Activated CD8-positive, alpha-beta T cell treated with anti-CD3 and anti-CD28 coated beads for 36 hours (primary cell): ENCODE measurements at places on chromosomes 16 and 17.

- DNase-seq = no peak
Measured at GRCh38 chr17:61470530-61471136, 18.4 kb downstream of the TBX4 start.

DNA sequence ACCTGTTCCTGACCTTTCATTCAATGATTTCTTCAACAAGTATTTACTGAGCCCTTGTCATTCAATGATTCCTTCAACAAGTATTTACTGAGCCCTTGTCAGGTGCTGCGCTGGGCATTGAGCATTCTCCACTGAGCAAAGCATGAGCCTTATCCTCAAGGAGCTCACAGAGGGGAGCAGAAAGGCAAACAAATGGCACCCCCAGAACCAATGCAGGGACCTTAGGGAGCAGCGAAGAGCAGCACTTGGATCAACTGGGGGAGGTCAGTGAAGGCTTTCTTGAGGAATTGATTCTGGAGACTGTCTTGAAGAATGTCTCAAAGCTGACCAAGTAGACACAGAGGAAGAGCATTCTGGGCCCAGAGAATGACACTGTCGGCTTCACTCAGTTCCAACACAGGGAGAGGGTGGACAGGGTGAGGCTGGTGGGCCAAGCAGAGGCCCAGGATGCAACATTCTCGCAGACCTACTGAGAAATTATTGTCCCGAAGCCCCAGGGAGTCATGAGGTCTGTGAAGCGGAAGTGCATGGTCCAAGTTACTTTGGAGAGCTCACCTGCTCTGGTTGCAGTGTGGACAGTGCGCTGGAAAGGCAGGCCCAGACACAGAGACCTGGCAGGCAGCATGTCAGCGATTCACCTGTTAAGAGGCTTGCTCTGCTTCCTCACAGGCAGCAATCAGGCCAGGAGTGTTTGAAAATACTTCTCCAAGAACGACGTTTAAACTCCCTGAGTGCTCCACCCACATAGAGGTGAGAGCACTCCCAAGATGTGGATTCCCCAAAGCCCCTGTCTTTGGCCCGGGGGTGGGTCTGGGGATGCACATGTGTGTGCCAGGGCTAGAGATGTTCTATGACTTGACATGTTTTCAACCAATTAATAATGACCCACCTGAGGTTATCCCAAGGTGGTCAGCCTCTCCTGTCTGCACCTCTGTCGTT is 3.2 kb upstream of the MPO start:
- DNase-seq = no peak

DNA sequence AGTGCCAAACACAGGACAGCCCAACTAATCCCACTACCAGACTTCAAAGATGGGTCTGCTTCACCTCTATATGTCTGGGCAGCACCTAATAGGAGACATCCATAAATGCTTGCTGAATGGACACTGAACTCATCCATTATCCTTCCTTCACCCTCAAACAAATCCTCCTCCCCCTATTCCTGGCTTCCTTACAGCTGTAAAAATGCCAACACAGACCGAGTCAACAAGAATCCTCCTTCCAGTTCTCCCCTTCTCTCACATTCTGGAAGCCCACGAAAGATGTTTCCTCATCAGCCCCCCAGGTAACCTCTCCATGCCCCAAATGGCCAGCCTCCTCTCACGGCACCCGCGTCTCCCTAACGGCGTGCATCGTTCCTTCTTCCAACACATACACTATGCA is 12.3 kb downstream of the PELP1 start:
- no peak for DNase-seq

DNA sequence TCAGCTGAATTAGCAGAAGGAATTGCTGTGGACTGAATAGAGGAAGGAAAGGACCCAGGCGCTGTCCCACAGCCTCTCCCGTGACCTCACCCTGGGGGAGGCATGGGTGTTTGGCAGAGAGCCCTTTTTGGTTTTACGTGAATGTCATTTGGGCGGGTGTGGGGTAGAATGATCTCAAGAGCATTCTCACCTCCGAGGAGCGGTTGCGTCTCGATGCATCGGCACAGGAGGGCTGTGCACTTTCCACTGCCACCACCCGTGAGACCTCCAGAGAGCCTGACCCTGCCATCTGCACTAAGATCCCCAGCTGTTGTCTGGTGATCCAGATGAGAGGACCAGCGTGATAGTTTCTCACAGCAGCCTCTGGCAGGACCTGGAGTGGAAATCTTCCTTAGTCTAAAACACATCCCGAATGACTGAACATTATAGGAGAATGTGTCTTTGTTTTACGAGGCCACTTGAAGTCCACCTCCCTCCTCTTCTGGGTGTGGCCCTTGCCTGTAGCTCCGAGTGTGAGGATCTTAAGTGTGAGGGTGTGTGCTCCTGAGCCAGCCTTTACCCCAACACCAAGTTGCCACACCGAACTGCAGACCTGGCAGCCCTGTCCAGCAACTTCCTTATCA is 29.3 kb downstream of the FOXK2 start:
- peak; percentile 28 for DNase-seq

DNA sequence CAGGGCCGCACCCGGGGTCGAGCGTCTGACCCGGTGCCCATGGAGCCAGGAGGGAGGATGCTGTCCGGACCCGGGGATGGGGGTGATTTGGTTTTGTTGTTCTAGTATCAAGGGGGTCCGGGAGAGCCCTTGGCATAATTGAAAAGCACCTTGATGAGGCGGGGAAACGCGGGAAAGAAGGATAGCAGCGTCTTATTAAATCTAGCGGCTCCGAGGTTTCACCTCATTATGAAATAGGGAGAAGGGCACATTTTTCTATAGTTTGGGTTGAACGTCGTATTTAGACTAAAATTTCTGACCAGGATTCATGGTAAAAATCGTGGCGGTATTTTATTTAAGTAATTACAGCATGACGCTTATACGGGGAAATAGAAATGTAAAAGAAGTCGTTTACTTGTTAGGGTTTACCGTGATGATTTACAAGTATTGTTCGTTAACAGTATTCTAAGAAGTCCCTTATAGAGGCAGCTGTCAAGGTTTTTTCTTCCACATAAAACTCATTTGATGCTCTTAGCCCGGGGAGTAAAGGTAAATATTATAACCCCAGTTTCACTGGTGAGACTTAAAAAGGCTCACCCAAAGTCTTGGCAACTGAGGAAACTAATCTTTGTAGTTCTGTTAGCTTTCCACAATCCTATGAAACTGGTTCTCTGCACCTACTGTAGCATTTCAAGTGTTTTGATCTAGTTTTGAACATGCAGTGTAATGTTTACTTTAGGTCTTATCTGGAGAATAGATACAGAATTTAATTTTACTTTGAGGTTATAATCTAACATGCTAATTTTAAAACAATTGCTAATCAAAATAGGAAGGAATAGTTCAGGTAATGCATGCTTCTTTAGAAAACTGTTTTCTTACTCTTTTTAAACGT is 756 bp downstream of the LUC7L3 start:
- DNase-seq = no peak

GRCh38 chr17:76993651-76994050 is 125.4 kb downstream of the MGAT5B start:
- no peak for DNase-seq

- DNase-seq = no peak
Measured at GRCh38 chr17:2412561-2413021, 11.7 kb upstream of the MNT start.

- no peak for DNase-seq
Measured at GRCh38 chr17:80119271-80119791, 17.9 kb downstream of the GAA start.

GRCh38 chr17:37327341-37328090 is 48.3 kb upstream of the C17orf78 start:
- no peak for DNase-seq

- DNase-seq = no peak
Measured at GRCh38 chr17:9537177-9537776, 38.3 kb downstream of the STX8 start.

GRCh38 chr17:82559566-82560251 is 40.2 kb downstream of the FOXK2 start:
- no peak for DNase-seq
